Fibroblast of skin of abdomen (primary cell): ENCODE measurements at places on chromosomes 11 and 22.

GRCh38 chr11:46237248-46238077 lies 40.0 kb upstream of the CREB3L1 start:
- DNase-seq = peak; percentile 93

DNA sequence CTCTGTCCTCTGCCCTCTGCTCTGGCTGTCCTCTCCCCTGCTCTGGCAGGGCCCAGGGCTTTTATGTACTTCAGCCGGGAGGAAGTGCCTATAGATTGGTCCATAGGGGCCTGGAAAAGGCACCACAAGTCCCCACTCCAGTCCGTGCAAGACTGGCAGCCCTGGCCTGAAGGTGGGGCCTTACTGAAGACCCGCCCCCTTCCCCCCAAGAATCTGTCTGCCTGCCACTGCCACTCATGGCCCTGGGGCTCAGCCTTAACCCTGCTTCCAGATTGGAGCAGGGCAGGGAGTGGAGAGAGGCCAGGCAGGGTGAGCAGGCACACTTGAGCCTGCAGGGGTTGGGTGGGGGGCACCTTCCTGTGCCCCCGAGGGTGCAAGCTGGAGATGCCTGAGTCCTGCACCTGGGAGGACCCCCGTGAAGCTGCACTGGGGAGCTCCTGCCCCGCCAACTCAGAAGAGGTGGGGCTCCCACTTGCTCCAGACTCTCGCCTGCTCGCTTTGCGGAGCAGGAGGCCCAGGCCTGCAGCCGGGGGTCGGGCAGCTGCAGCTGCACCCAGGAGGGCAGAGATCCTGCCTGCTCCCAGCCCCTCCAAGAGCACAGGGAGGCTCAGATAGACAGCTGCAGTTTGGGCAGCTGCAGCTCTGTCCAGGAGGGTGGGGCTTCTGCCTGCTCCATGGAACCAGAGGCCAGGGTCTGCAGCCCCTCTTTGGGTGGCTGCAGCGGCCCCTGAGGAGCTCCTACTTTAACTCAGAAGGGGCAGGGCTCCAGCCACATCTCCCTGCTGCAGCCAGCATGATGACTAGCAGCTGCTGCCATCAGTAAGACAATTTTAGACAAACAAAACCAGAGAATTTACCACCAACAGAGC lies 51.0 kb upstream of the SC5D start:
- no peak for DNase-seq

DNA sequence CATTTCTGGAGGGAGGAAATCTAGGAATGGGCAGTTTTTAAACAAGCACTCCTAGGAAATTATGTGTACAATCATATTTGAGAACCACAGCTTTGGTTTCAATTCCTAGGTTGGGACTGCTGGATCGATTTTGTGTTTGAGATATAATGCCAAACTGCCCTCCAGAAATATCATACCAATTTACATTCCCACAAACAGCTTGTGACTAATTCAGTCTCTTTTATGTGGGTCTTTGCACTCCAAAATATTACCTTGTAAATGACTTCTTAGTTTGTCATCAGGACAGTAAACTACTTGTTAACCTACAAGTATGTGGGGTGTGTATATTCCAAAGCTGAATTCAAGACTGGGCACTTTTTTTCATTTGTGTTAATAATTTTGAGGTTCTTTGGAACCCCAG lies 9.8 kb upstream of the BARX2 start:
- DNase-seq = no peak

DNA sequence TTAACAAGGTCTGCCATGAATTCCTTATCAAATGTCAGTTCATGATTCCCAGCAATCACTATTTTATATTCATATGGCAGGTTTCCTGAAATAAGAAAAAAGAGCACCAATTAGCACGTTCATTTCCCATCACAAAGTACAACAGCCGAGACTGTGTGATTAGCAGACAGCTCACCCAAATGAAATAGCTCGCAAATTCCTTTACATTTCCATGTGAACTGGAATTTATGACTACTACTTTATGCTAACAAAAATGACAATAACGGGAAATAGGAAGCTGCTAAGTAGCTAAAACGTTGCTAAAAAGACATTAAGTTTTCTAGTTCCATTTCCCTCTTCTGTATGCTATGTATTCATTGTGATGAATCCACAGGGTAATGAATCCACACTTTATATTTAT lies 90.7 kb downstream of the MPPED2 start:
- DNase-seq = no peak

DNA sequence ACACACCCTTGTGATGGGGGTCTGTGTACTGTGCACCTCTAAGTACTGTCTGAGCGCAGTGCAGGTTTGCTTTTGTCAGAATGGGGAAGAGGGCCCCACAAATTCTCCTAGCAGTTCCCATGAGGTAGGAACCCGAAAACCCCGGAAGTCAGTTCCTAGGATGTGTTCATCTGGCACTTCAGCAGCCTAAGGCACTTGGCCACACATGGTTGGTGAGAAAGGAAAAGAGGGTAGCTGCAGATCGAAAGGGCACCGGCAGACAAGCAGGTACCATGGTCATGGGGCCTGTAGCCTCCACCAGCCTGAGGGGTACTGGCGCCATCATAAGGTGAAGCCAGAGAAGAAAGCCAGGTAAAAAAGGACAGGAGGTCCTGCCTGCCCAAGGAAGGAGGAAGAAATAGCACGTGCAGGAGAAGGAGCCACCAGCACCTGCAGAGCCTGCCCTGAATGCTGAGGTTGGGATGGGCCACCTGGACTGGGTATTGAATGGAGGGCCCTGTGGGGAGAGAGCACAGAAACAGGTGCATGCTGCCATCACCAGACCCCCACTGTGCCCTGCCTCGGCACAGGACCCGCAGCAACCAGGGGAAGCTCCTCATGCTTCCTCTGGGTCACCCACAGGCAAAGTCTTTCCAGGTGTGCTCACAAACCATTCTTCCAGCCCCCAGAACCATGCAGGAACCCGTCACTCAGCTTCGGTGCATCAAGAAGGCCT lies 8.1 kb upstream of the CASTOR1 start:
- no peak for DNase-seq

- DNase-seq = no peak
These were observed 67.9 kb downstream of the ENTHD1 start for GRCh38 chr22:39825661-39826102.

DNA sequence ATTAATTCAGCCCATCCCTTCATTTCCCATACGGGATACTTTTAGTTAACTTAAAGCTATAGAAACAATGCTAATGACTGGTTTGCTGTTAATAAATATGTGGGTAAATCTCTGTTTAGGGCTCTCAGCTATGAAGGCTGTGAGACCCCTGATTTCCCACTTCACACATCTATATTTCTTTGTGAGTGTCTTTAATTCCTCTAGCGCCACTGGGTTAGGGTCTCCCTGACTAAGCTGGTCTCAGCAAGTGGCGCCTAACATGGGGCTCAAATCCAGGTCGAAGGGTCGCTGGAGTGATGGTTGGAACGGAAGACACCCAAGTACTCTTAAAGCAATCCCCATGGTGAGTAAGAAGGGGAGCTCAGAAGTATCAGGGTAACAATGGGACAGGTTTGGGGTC lies 14.4 kb upstream of the OOSP1 start:
- no peak for DNase-seq

- DNase-seq = no peak
These were observed 15.1 kb upstream of the SMIM38 start for GRCh38 chr11:69140635-69141034.

- no peak for DNase-seq
These were observed 23.3 kb downstream of the MYH9 start for GRCh38 chr22:36364255-36365019.

DNA sequence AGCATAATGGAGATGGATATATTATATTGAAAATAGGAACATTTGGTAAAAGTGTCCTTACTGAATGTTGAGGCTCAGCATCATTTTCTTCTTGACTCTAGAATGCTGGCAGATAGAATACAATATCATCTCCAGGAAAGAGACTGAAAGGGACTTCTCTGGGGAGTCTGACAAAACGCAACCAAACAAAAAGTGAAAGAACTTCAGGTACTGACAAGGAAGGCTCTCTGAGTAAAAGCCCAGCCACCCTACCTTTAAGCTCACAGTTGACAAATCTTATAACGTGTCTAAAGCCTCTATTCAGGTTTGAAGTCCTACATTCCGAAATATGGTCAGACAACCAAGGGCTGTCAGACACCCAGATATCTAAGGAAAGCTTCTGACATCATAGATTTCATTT lies 590.8 kb downstream of the SOX6 start:
- no peak for DNase-seq

DNA sequence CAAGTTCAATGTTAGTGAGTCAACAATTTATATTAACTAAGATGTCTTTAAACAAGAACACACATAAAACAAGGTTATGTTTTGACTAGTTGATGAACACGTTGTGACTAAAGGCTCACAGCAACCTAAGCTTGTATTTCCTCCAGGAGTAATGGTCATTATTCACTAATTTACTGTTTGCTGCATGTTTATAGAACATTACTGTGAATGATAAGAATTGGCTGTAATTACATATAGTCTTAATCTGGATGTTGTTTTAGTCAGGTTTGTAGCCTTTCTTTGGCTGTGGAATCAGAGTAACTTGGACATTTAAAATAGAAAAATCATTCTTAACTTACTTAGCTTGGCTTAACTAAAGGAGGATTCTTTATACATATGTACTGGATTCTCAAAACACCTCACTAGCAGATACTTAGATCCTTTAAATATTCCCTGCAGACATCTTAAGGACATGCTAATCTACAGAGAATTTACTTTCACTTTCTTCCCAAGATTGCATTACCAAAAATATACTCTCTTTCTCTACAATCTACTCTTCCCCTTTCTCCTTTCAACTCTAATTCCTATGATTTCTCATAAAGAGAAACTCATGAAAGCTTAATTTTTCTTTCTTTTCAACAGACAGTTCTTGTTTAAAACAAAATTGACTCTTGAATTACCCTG lies 319.7 kb upstream of the CTSC start:
- DNase-seq = no peak

- no peak for DNase-seq
These were observed 193.1 kb downstream of the IGLL1 start for GRCh38 chr22:23386822-23387580.

DNA sequence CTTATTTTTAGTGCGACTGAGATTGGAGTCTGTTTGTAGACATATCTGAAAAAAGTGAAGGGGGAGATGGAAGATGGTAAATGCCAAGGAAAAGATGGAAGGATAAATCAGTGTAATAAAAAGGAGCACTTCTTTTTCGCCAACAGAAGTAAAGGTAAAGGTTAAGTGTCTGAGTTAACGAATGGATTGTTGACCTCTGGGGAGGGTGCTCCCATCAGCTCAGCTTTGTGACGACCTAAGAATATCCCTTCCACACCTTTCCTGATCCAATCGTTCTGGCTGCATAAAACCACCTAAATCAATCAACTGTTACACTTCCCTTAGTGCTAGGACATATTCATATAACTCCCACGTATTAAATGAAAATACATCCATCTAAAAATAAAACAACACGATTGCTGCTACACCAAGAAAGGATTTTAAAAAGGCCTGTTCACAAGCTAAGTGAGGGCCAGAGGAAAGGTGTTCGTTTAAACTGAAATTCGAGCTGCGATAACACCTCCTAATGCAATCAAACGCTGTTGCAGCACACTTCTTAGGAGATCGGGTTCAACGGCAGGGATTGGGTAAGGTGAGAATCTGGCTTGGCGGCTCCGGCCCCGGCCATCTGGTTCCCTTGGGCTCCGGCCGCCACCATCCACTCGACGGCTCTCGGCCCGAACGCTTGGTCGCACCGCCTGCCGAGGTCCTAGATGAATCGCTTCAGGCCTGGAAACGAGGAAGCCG lies 658 bp downstream of the C11orf71 start:
- DNase-seq = no peak

- DNase-seq = no peak
These were observed 15.8 kb downstream of the VPS37C start for GRCh38 chr11:61145228-61146005.

GRCh38 chr11:129608711-129609110 lies 206.9 kb upstream of the TMEM45B start:
- no peak for DNase-seq
